Fibroblast of skin of right biceps (primary cell): ENCODE measurements at places on chromosomes 16 and 17.
A peak's percentile ranks its signal among the peaks of the same experiment; 100 is the strongest.

- no peak for DNase-seq
Observed at GRCh38 chr16:12432136-12432535, 371.6 kb downstream of the CPPED1 start.

- DNase-seq, result peak; percentile 34
Observed at GRCh38 chr16:12573730-12574383, 229.8 kb downstream of the CPPED1 start.

- no peak for DNase-seq
Observed at GRCh38 chr17:48515925-48516900, 14.6 kb downstream of the HOXB1 start.

GRCh38 chr17:79152636-79153035 is 78.0 kb downstream of the ENGASE start:
- no peak for DNase-seq

GRCh38 chr16:13631213-13631767 is 288.7 kb upstream of the ERCC4 start:
- DNase-seq, result no peak

- DNase-seq, result peak; percentile 2
Observed at GRCh38 chr17:73595479-73595878, 48.8 kb downstream of the SDK2 start.

GRCh38 chr17:58200024-58200633 is 7.6 kb downstream of the EPX start:
- DNase-seq, result peak; percentile 55

DNA sequence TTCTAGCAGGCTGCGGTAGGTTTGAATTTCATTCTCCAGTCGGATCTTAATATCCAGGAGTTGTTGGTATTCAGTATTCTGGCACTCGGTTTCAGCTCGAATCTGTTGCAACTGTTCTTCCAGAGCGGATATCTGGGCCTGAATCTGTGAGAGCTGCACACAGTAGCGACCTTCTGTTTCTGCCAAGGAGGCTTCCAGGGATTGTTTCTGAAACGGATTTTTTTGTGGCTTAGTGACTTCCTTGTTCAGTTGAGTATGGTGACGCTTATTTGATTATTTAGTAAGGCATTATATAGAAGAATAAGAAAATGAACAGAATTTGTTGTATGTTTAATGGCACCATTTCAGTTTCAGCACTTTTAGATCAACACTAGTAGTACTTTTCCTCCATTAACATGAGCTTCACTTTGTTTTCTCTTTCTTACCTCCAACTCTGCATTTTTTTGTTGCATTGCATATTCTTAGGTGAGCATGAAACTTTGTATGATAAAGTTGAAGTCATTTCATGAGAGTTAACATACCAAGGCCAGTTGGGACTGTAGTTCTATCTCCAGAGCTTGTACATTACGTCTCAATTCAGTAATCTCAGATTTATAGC is 2.8 kb downstream of the KRT10 start:
- DNase-seq, result peak; percentile 22

- no peak for DNase-seq
Observed at GRCh38 chr17:35934760-35935159, 4.2 kb upstream of the RDM1 start.

- no peak for DNase-seq
Observed at GRCh38 chr16:11263737-11264136, 5.4 kb downstream of the TNP2 start.

DNA sequence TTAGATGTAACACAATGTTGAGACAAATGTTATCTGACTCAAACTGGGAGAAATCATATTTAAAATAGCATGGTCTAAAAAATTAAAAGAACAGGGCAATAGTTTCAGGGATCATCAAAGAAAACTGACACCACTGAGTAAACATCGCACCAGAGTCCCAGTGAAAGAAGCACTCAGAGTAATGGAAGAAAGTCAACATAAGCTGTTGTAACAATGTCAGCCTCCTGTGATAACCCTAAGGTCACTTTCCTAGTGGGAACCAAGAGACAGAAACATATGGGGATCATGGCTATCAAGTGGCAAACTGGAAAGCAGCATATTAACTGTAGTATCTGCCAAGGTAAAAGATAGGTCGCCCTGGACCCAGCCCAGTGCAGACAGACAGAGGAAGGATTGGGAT is 160.8 kb downstream of the CA10 start:
- DNase-seq, result no peak

- no peak for DNase-seq
Observed at GRCh38 chr17:44653384-44653783, 2.9 kb upstream of the MEIOC start.

DNA sequence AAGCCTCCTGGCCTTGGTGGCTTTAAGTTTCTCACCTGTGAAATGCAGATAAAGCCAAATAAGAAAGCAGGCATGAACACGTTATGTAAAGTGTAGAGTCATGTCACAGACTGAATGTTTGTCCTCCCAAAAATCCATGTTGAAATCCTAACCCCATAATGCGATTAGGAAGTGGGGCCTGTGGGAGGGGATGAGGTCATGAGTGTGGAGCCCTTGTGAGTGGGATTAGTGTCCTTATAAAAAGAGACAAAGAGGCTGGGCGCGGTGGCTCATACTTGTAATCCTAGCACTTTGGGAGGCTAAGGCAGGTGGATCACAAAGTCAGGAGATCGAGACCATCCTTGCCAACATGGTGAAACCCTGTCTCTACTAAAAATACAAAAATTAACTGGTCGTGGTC is 19.5 kb upstream of the C16orf78 start:
- no peak for DNase-seq

- DNase-seq, result no peak
Observed at GRCh38 chr16:86087896-86088230, 188.9 kb downstream of the IRF8 start.

DNA sequence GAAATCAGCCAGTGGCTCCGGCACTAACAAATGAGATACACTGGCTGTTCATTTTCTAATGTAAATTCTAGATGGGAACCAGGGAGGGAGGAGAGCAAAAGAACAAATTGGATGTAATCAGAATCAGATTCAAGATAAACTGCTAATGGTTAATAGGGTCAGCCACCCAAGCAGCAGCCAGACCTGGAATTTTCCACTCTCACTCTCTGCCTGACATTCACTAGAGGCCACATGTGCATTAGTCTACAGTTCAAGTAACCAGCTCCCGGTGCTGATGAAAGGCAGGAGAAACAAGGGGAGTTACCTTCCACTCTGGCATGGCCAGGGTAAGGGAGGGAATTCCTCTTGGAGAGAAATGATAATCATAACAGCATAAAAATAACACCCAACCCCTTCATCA is 597.7 kb downstream of the TOX3 start:
- DNase-seq, result no peak

DNA sequence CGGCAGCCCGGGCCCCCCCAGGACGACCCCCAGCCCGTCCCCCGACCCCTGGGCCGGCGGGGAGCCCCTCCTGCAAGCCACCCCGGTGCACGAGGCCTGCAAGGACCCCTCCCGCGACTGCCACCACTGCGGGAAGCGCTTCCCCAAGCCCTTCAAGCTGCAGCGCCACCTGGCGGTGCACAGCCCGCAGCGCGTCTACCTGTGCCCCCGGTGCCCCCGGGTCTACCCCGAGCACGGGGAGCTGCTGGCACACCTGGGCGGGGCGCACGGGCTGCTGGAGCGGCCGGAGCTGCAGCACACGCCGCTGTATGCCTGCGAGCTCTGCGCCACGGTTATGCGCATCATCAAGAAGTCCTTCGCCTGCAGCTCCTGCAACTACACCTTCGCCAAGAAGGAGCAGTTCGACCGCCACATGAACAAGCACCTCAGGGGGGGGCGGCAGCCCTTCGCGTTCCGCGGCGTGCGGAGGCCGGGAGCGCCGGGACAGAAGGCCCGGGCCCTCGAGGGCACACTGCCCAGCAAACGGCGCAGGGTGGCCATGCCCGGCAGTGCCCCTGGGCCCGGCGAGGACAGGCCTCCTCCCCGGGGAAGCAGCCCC is 15.6 kb upstream of the ZFPM1 start:
- DNase-seq, result peak; percentile 43

GRCh38 chr16:84985079-84986065 is 26.0 kb downstream of the ZDHHC7 start:
- peak; percentile 96 for DNase-seq

GRCh38 chr16:64352246-64352645 is 769.6 kb downstream of the CDH11 start:
- peak; percentile 54 for DNase-seq

GRCh38 chr16:81843243-81843582 is 64.1 kb downstream of the PLCG2 start:
- DNase-seq, result peak; percentile 56

- DNase-seq, result peak; percentile 95
Observed at GRCh38 chr17:80791758-80792284, 199.8 kb upstream of the CHMP6 start.

DNA sequence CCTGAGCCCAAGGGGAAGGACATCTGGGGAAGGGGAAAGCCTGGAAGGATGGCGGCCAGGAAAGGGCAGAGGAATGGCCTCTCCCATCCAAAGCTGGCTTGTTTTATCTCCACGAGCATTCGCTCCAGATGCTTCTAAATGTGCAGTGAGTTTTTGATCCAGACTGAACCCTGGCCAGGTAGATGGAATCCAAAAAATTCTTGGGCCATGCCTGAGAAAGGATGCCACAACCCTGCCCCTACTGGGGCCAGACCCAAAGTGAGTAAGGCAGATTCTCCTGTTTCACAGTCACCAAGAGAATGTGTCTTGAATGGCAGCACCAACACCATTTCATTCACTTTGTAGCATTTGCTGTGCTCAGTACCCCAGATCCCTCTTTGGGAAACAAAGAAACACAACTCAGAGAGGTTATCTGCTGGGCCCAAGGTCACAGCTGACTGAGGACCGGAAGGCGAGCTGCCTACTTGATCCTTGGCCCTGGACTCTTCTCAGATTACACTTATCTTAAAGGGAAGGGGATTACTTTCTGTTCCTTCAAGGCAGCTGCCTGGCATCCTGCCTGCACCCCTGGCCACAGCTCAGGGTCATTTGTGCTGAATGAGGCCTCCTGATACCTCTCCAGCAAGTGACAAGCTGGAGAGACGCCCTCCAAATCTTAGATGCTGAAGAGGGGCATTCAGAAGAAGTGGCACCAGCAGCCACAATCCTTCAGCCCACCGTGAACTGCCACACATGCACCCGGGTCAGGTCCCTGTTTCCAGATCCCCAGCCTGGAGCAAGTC is 3.6 kb downstream of the LRRC75A start:
- no peak for DNase-seq

DNA sequence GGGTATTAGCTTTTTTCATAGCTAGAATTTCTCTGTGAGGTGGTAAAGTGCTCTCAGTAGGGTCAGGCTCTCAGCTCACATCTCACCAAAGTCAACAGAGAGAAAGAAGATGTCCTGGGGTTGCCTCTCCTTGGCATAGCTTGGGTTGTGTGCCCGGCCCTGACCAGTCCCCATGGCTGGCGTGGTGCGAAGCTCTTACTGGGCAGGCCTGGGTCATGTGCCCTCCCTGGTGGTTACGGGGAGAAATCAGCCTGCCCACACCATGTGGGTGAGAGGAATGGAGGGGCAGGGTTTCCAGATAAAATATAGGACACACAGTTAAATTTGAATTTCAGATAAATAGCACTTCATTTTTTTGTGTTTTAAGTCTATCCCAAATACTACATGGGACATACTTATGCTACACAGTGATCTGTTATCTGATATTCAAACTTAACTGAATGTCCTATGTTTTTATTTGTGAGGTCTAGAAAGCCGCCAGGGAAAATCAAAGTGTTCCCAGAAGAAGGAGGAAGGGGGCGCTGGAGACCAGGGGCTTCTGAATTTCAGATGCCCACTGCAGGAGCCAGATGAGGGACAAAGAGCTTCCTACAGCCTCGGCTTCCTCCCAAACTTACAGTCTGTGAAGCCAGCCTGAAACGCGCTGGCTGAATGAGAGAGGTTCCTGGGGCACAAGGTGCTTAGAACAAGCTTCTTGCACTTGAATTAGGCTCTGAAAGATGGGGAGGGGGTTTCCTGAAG is 45.4 kb downstream of the NKD1 start:
- DNase-seq, result peak; percentile 22

- no peak for DNase-seq
Observed at GRCh38 chr17:74198694-74199093, 4.8 kb upstream of the RPL38 start.

DNA sequence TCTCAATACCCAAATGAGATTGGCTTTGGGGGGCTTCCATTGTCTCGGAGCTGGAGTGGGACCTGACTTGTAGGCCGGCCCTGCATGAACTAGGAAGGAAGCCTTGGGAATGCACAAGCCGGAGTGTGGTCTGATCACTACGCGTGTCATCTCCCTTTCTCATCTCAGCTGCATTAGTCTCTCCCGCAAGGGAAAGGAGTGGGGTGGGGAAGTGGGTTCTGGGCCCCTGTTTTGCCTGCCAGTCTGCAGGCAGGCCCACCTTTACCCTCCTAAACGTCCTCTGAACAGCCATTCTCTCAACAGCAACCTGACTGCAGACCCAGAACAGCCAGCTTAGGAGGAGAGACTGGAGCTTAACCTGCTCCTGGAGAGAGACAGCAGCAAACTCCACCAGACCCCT is 11.4 kb upstream of the DNAI2 start:
- DNase-seq, result no peak

DNA sequence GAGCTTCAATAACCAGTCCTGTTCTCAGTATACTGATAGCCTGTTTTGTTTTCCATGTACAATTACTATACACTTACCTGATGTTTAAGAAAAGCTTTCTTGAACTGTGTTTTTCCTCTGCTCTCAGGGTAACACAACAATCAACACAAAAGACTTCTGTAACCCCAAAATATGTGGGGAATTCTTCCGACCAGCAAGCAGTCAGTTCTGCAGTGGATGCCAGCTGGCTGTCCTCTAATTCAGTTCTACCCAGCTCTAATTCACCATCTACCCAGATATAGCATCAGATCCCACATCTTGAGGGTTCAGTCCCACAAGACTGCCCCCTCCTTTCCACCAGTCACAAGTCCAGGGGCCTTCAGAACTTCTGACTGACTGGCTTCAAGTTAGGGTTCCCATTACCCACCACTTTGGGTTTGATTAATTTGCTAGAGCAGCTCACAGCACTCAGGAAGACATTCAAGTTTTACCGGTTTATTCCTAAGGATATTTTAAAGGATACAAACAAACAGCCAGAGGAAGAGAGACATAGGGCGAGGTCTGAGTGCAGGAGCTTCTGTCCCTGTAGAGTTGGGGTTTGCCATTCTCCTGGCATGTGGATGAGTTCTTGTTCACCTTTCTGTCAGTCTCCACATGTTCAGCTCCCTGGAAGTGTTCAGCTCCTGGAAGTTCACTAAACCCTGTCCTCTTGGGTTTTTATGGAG is 178.2 kb downstream of the CHD9 start:
- DNase-seq, result no peak

DNA sequence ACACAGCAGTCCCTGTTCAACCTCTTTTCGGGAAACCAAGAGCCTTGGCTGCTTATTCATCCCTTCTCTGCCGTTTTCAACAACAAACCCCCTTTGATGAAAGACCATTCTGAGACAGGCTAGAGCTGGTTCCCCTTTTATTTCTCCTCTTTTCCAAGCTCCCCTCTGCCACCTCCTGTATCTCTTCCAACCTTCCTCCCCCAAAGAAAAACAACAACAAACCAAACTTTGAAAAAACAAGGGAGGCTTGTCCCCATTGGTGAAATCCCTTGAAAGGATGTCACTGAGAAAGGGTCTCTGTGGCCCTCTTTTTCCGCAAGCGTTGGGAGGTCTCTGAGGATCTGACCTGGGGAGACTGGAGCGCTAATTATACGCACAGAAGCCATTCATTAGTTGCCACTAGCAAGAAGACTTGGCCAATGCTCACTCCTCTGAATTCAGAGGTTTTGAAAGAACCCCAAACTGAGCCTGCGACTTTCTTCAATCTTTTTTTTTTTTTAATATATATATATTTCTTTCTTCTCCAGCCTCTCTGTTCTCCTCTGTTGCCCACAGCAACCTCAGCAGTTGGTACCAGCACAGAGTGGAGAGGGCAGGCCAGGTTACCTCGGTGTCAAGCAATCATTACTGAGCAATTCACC is 101.4 kb downstream of the PITPNC1 start:
- DNase-seq, result no peak
